H1 (cell line): ENCODE measurements at places on chromosomes 6 and 20. TPM values are rescaled to one million over a fixed set of nuclear protein-coding genes. Genes with fewer than 3 reads are reported as not detected.
A peak's percentile ranks its signal among the peaks of the same experiment; 100 is the strongest.

GRCh38 chr6:144415014-144415413, 129.9 kb downstream of the UTRN start:
- no peaks in the 10 kb centered on the region for H3K27me3 ChIP-seq
- H3K4me3 ChIP-seq = no peak overlapping the region
- peaks cover 3% of the 10 kb centered on the region for H3K4me1 ChIP-seq
- H3K36me3 ChIP-seq = no peaks in the 10 kb centered on the region

GRCh38 chr6:6545616-6546317, 42.8 kb upstream of the LY86 start:
- DNase-seq = peak; percentile 48
- peak overlapping the region; percentile 67 for H3K4me3 ChIP-seq
- H3K27me3 ChIP-seq = peaks cover 2% of the 10 kb centered on the region
- peaks cover 7% of the 10 kb centered on the region for H3K4me1 ChIP-seq
- H3K27ac ChIP-seq = no peak overlapping the region

- H3K4me1 ChIP-seq = no peaks in the 10 kb centered on the region
- no peaks in the 10 kb centered on the region for H3K36me3 ChIP-seq
- H3K4me3 ChIP-seq = no peak overlapping the region
- DNase-seq = no peak
Observed at GRCh38 chr6:151175662-151176445, 63.9 kb upstream of the AKAP12 start.

- H3K4me1 ChIP-seq = peaks cover 17% of the 10 kb centered on the region
- H3K4me3 ChIP-seq = peak overlapping the region; percentile 94
- H3K27ac ChIP-seq = peak overlapping the region; percentile 71; the same call in 1 of the 2 replicates
- DNase-seq = peak; percentile 43
- H3K27me3 ChIP-seq = no peaks in the 10 kb centered on the region; the same call in 1 of the 2 replicates
Observed at GRCh38 chr6:36984581-36985416, 1.2 kb downstream of the MTCH1 start.

GRCh38 chr6:24581084-24581669, 64.8 kb downstream of the KIAA0319 start:
- no peak overlapping the region for H3K4me3 ChIP-seq
- no peaks in the 10 kb centered on the region for H3K36me3 ChIP-seq
- DNase-seq = peak; percentile 88
- H3K27me3 ChIP-seq = no peaks in the 10 kb centered on the region
- no peak overlapping the region for H3K27ac ChIP-seq

DNA sequence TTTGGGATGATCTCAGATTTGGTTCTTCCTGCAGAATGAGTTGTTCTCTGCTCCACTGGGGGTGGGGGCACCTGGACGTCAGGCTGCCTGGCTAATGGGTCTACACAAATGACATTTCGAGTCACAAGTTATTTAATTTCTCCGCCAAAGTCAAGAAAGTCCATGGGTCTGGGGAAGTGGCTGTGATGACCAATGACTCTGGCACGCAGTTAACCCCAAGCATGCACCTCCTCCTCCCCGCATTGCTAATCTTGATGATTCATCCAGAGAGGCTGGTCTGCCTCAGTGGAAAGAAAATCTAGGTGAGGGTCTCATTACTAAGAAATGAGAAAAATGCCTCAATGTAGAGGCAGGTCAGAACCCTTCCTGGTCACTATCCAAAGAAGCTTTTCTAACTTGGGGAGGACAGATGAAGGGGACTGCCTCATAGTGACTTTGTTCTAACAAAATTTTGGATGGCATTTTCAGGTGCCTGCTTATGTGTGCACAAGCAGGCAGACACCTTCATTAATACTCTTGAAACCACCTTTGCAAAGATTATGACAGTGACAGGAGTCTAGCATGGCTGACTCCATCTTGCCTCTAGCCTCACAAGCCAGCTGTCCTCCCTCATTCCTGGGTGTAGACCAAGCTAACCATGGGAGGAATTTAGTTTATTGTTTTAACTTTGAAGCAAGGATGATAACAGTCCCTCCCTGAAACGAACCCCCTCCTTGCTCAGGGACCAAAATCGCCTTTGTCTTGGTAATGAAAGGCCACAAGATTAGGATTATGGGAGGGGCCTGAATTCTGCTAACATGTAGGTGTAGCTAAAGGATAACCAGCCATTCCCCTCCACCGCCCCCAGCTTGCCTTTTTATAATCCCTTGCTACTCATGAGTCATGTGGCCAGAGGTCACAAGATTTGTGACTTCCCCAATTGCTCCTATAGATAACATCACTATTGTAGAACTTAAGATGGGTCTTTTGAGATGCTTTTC, 98.6 kb upstream of the MRPS10 start:
- H3K27me3 ChIP-seq = no peaks in the 10 kb centered on the region
- H3K36me3 ChIP-seq = no peaks in the 10 kb centered on the region
- no peak overlapping the region for H3K4me3 ChIP-seq

DNA sequence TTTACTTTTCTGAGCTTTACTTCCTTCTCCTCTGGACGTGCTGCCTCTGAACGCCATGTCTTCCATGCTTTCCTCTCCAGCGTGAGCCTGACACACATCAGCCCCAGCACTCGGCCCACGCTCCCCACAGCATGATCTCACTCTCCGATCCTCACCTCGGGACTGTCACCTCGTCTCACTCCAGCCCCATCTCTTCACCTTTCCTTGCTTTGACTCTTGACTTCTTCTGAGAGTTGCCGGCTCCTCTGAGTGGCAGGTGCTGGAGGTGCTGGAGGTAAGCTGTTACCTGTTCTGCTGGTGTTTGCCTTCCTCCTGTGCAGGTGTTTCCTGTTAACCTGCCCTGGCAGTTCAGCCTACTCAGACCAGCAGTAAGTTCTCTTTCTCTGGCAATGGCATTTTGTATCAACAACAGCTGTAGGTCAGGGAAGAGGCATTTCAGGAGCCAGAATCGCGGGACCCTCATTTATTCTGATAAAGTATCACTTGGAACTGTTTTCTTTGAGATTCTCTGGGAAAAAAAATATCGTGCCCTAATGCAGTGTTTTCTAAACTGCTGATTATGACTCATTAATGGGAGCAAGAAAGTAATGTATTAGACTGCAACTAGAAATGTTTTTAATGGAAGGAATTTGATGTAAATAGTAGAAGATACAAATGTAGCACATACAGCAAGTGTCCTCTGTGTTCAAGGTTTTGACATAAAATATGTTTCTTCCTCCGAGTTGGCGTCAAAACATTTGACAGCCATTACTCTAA, 106.5 kb downstream of the ARID1B start:
- DNase-seq = no peak
- no peaks in the 10 kb centered on the region for H3K27me3 ChIP-seq
- H3K27ac ChIP-seq = peak overlapping the region; percentile 14; the same call in 1 of the 2 replicates
- H3K4me1 ChIP-seq = peaks cover 25% of the 10 kb centered on the region
- H3K36me3 ChIP-seq = no peaks in the 10 kb centered on the region

DNA sequence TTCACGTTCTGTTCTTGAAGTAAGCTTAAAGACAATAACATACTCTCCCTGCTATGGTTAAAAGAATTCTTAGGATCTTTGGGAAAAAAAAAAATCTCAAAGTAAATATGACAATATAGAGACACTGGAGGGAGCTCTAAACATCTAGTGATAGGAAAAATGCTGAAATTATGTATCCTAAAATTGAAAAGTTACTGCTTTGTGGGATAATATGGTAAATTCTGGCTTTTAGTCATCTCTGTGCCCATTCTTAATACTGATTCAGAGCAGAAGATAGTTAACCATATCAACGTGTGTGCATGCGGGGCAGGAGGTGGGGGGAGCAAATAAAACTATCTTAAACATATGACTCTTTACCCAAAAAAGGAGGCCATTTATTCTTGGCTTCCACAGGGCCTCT, 165.4 kb downstream of the GMPR start:
- no peak for DNase-seq
- no peaks in the 10 kb centered on the region for H3K27me3 ChIP-seq
- H3K36me3 ChIP-seq = no peaks in the 10 kb centered on the region
- no peaks in the 10 kb centered on the region; the same call in 1 of the 2 replicates for H3K4me1 ChIP-seq
- H3K4me3 ChIP-seq = no peak overlapping the region

- DNase-seq = no peak
- no peaks in the 10 kb centered on the region for H3K4me1 ChIP-seq
- H3K4me3 ChIP-seq = no peak overlapping the region
- H3K27me3 ChIP-seq = no peaks in the 10 kb centered on the region
- H3K36me3 ChIP-seq = no peaks in the 10 kb centered on the region
Observed at GRCh38 chr6:14770572-14770971, 475.3 kb upstream of the JARID2 start.

DNA sequence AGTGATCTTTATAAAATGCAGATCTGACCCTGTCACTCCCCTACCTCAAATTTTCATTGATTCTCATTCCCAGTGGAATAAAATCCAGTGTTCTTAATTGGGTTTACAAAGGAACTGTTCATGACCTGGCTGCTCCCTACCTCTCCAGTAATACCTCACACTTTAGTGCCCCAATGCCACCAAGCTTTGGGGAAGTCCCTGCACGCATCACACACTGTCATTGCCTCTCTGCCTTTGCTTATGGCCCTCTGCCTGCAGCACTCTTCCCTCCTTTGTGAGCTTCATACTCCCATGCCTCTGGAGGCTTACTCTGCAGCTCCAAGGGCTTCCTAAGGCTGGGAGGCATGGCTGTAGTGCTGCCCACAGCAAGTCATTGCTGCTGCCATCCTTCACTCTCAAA, 57.4 kb downstream of the TMC2 start:
- no peaks in the 10 kb centered on the region; the same call in 1 of the 2 replicates for H3K4me1 ChIP-seq
- no peak overlapping the region for H3K4me3 ChIP-seq
- H3K36me3 ChIP-seq = no peaks in the 10 kb centered on the region
- no peaks in the 10 kb centered on the region for H3K27me3 ChIP-seq
- no peak overlapping the region for H3K27ac ChIP-seq

- no peaks in the 10 kb centered on the region for H3K4me1 ChIP-seq
- no peaks in the 10 kb centered on the region for H3K27me3 ChIP-seq
- H3K4me3 ChIP-seq = no peak overlapping the region
- H3K27ac ChIP-seq = no peak overlapping the region
- no peaks in the 10 kb centered on the region for H3K36me3 ChIP-seq
Observed at GRCh38 chr6:55836945-55837344, 38.4 kb downstream of the BMP5 start.

GRCh38 chr6:73564578-73565345, 43.9 kb upstream of the EEF1A1 start:
- H3K4me3 ChIP-seq = no peak overlapping the region
- no peak for DNase-seq
- H3K27ac ChIP-seq = no peak overlapping the region

DNA sequence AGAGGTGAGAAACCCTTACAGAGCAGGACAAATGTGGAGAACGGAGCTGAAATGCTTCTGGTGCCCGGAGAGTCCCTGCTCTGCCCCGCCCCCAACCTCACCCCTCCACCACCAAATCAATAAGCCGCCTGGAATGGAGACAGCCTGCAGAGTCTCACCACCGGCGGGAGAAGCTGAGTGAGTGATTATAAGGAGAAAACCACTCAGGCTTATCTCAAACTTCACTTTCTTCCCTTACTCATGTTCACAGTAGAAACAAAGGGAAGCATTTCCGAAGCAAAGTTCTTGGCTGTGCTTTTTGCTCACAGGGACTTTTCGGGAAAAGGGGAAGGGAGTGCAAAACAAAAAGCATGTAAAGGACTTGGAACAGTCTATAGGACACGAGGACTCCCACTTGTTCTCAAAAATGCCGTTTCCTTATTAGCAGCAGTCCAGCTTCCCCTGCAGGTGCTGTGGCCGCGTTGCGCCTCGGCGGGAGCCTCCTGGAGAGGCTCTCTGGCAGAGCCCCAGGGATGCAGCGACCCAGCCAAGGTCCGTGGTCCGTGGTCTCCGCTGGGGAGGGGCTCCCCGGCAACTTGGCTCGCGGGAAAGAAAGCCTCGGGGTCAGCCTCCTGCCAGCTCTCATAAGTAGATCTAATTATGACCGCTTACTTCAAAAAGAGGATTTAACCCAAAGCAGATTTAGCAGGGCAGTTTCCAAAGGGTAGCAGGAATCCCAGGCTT, 64.8 kb upstream of the TMEM30A start:
- H3K4me3 ChIP-seq = peak overlapping the region; percentile 67
- peak overlapping the region; percentile 61 for H3K27ac ChIP-seq
- no peaks in the 10 kb centered on the region for H3K36me3 ChIP-seq

DNA sequence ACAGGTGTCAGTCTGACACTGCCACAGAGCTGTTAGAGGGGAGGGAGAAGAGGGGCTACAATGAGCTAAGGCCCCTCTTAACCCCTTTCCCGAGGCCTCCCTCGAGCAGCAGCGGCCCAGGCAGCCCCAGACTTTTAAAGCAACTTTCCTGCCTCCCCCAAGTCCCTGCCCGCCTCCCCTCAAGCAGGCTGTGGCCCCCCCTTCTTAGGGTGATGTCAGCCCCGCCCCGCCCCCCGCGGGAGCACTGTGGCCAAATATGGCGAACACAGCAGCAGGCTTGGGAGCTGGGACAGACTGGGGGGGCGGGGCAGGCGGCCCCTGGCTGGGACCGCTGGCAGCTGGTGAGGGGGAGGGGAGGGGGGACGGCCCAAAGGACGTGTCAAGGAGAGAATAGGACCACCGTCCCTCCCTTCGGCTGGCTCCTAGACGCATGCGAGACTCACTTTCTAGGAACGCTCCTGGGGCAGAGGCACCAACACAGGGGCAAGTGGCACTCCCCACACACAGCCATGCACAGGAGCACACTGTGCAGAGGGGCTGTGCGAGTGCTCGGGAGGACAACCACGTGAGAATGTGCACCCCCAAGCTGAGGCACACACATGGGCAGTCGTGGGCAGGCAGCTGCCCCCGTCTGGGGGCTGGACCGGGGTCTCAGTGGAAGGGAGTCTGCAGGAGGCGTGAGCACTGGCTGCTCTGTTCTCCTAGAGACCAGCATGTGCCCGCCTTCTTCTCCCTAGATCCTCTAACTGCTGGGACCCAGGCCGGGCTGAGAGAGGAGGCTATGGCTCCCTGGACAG, 6.7 kb downstream of the TEAD3 start:
- H3K4me3 ChIP-seq = peak overlapping the region; percentile 52
- peak overlapping the region; percentile 43; the same call in 1 of the 2 replicates for H3K27ac ChIP-seq
- no peaks in the 10 kb centered on the region for H3K27me3 ChIP-seq
- peak; percentile 84 for DNase-seq
- H3K4me1 ChIP-seq = peaks cover 31% of the 10 kb centered on the region

- no peaks in the 10 kb centered on the region for H3K27me3 ChIP-seq
- H3K36me3 ChIP-seq = peaks cover 5% of the 10 kb centered on the region; the same call in 1 of the 2 replicates
- no peak for DNase-seq
- peak overlapping the region; percentile 98 for H3K4me3 ChIP-seq
- no peaks in the 10 kb centered on the region for H3K4me1 ChIP-seq
Observed at GRCh38 chr6:83192456-83192855, 609 bp downstream of the PGM3 start.

Gene SYS1
- total RNA-seq = 18.2 and 19.6 TPM in 2 replicates

Gene SNAP91
- 1.0 and 1.5 TPM in 2 replicates for total RNA-seq

Gene SIRPB2
- 0.28 TPM in 1 of 2 replicates, not detected in the other for total RNA-seq

Gene HLA-DQB2
- total RNA-seq = not detected in 2 replicates
